ENCODE measurements at places on chromosomes 3 and 15.
A peak's percentile ranks its signal among the peaks of the same experiment; 100 is the strongest.

- DNase-seq = no peak
These were observed 12.7 kb upstream of the ACTC1 start for GRCh38 chr15:34808016-34808415.

GRCh38 chr15:63879995-63880394, 46.2 kb upstream of the HERC1 start:
- DNase-seq = no peak

DNA sequence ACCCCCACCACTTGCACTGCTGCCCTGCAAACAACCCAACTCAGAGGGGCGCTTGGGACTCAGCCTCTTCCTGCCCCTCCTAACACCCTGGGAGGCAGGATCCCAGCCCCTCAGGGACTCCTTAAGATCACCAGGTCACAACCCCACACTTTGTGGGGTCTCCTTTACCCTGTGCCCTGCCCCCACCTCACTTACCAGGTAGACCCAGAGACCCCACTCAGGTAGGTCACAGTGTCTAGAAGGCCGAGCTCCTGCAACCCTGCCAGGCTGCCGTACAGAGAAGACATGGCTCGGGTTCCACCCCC, 9.1 kb downstream of the PLA2G4F start:
- no peak for DNase-seq

GRCh38 chr3:65344444-65344843, 656.6 kb upstream of the ADAMTS9 start:
- DNase-seq = no peak

DNA sequence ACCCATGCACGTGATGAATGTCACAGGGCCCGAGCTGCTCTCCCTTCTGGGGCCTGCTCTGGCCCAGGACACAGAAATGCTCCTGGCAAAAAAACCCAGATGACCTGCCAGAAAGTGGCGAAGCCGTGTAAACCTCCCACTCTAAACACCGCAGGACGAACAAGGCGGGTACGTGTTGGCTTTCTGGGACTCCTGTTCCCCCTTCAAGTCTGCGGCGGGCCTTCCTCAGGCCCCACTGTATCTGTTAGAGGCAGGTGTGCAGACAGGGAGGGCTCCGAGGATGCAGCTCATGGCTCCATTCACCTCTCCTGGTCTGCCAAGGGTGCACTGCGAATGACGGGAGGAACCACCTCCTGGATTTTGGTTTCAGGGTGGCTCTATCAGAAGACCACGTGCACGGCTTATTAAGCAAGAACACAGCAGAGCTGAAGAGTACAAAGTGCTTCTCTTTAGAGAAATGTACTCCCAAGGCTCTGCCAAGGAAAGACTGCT, 173.8 kb downstream of the ADAMTS17 start:
- no peak for DNase-seq

DNA sequence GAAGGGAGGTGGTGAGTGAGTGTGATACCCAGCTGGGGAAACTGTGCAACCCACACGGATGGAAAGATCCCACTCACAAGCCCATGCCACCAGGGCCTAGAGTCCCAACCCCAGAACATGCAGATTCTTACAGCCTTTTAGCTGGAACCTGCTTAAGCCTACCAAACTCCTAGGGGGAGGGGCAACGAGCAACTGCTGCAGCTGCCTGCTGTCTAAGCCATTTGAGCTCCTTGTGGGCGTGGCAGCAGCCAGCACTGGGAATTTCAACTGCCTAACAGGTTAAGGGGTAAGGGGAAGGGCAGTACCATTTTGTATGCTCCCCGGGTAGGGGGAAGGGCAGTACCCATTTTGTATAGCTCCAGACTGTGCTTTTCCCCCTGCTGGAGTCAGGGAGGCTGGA, 673.2 kb upstream of the BCHE start:
- DNase-seq = no peak

DNA sequence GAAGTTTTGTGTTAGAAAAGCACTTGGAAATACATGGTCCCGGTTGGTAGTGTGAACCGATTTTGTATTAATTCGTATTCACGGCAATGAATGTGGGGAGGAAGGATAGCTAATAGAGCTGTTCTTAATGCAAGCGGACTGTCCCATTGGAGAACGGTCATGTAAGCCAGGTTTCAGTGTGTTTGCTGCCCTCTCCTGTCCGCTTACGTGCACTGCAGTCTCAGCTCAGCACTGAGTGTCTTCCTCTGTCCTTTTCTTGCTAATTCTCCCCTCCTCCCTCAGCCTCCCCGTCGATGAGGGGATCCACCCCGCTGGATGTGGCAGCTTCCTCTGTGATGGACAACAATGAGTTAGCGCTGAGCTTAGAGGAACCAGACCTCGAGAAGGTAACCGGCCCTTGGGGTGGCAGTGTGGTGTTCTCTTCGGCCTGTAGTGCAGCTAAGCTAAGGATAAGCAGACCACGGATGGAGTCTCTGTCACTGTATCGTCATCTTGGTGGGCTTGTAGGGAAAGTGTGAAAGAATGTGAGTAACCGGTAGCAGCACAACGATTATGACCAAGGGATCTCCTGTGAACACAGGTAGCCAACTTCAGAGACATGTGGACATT, 267.5 kb upstream of the CHRM5 start:
- peak; percentile 62 for DNase-seq

DNA sequence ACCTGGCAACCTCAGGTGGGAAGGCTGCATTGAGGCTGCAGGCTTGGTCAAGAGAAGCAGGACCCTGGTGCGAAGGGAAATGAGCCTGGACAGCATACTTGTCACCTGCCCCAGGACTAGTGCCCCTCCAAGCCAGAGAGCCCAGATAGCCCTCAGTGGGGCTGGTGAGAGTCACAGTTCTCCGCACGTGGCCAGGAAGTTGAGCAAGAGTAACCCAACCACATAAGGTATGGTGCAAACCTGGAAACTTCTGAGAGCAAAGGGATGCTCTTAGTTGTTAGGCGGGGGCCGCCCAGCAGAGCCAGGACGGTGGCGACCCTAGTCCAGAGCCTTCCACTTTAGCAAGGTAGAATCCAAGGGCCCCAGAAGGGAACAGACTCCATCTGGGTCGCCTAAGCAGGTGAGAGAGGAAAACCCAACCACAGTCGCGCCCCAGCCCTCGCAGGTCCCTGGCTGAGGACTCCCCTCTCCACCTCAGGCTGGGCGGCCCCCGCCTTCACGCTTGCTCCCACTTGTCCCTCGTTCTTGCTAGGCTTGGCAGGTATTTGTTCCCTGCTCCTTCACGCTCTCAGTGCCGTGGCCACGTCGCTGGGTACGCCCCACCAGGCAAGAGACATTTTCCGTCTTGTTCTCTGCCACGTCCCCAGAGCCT, 1.1 kb upstream of the VPS18 start:
- no peak for DNase-seq

DNA sequence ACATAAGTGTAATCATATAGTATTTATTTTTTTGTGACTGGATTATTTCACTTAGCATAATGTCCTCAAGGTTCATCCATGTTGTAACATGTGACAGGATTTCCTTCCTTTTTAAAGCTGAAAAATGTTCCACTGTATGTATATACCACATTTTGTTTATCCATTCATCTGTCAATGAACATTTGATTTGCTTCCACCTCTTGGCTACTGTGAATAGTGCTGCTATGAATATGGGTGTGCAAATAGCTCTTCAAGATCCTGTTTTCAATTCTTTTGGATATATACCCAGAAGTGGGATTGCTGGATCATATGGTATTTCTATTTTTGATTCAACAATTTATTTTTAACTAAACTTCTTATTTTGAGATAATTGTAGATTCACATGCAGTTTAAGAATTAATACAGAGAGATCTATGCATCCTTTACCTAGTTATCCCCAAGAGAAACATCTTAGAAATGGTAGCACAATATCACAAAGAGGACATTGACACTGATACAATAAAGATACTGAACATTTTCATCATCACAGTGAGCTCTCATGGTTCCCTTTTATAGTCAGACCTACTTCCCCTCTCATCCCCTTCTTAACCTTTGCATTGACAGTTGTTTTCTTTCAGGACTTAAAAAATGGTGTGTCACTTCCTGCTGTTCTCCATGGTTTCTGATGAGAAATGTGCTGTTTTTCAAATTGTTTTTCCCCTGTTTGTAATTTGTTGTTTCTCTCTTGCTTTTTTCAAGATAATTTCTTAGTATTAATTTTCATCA, 90.1 kb downstream of the SATB1 start:
- DNase-seq = no peak

DNA sequence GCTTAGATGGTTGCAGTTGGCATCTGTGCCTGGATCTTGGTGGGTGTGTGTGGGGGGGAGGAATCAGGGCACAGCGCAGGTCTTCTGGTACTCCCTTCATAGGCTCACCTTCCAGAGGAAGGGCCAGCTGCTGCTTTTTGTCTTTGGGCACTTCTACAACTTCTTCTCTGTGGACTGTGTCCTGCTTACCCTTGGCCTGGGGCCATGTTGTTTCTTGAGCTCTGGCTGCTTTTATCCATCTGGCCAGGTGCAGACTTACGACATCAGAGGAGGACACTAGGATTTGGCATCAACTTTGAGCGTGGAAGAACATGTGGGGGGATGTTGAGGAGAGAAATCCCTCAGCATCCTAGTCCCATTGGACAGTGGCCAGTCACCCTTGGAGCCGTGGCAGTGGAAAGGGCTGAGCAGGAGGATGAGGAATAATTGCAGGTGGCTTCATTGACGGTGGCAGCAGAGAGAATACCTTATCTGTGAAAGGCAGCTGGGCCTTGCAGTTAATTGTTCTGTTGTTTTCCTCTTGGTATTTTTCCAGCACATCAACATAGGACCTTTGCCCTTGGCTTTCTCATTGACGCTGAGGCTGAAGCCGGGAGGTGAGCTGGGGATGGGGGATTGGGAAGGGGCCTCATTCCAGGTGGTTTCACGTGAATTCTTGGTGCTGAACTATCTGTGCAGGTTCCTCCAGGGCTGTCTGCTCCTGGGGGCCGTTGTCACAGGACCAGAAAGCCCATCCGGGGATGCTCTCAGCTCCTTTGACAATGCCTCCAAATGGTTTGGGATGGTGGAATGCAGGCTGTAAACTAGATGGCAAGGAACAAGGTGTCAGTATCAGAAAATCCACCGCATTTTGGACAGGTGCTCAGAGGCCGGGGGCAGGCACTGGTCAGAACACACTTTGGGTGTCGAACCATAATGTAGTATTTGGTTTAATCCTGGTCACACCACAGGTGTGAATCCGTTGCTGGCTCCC, 9.7 kb downstream of the EPHB1 start:
- DNase-seq = no peak

DNA sequence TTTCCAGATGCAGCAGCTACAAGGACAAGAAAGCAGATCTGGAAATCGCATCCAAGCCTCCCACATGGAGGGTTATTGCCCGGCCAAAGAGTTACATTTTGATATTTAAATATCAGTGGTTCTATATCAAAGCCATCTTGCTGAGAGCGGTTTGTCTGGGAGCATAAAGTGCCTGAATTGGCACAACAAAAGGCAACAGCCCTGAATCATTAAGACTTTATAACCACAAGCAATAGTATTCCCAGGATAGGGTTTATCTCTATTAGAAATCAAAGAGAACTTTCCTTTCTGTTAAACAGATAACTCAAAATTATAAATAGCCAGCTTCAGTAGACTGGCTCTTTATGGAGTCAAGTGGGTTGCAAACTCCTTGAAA, 564.7 kb downstream of the ROBO1 start:
- DNase-seq = no peak

DNA sequence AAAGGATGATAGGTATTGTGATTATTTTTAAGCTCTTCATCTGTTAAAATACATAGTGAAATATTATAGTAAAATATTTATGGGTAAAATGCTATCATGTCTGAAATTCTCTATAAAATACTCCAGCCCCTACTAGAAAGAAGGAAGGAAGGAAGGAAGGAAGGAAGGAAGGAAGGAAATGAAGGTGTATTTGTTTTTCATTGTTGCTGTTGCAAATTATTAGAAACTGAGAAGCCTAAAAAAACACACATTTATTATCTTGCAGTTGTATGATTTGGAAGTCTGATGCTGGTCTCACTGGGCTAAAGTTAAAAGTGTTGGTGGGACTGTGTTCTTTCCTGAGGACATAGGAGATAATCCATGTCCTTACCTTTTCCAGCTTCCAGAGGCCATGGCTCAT, 47.6 kb upstream of the CLSTN2 start:
- no peak for DNase-seq

GRCh38 chr15:82086243-82086995, 40.6 kb upstream of the MEX3B start:
- DNase-seq = no peak

GRCh38 chr3:119551598-119551997, 7.8 kb downstream of the CD80 start:
- DNase-seq = no peak

- no peak for DNase-seq
These were observed 107.6 kb upstream of the FGF7 start for GRCh38 chr15:49315391-49315823.

DNA sequence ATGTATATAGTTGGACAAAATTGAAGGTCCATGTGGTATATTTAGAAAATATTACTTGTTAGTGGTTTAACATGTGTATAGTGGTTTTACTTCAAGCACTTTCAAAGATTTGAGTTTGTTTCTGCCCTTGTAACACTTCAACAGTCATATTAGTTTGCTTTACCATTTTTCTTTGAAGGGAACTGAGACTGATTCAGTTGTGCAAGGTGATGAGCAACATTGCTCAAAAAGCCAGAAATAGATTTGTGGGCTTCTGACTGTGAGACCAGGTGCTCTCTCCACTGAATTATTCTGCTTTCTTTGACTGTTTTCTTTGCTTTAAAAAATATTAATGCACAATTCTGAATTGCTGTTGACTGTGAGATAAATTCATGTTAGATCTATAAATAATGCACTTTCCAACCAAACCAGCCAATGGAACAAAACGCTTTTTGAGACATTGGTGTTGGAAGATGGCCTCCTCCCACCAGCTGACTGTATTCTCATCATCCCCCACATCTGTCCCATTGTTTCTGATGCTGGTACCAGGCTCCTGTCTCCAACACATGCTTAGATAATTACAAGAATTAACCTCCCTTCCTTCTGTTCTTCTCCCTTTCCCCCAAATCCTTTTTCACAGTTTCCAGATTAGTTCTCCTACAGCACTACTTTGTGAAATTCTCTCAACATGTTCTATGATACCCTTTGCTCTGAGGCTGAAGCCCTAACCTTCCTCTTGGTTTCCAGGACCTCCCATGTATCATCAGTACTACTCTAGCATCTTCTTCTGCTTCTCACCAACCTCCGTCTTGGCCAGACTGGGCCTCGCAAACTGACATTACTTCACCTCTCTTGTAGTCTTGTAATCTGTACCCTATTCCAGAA, 27.9 kb downstream of the PLCL2 start:
- DNase-seq = no peak

DNA sequence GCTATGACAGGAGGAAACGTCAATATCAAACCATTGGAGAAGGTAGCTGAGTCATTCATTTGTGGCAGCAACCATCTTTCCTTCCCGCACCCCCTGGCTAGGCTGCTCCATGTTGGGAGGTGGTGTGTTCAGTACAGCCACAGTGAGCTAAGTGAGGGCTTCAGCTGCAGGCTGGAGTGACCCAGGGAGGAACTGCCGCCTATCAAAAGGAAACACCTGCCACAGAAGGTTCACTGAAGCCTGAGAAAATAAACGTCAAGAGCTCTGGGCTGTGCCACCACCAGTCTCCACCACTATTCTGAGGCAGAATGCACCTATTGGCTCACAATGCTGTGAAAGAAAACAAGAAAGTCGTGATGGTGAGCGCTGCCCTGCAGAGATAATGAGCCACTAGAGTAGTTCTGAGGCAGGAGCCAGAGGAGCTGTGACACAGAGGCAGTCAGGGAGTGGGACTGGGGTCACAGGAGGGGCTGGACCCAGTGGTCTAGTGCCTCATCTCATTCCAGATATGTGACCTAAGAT, 34.8 kb upstream of the CD47 start:
- peak; percentile 29 for DNase-seq

- no peak for DNase-seq
These were observed 79.8 kb downstream of the CNTN6 start for GRCh38 chr3:1172644-1173043.

- no peak for DNase-seq
These were observed 57.2 kb upstream of the UTS2B start for GRCh38 chr3:191387441-191388077.

- DNase-seq = no peak
These were observed 26.3 kb downstream of the CHCHD6 start for GRCh38 chr3:126730376-126730775.

Measured in stimulated activated CD4-positive, alpha-beta T cell treated with anti-CD3 and anti-CD28 coated beads, Interleukin-12 subunit alpha, Interleukin-12 subunit beta, amount 100 ng/mL, for 24 hours (primary cell).